ENCODE measurements at places on chromosomes 4 and X.

GRCh38 chrX:57674861-57675260 is 5.2 kb downstream of the NLRP2B start:
- no peak for DNase-seq

DNA sequence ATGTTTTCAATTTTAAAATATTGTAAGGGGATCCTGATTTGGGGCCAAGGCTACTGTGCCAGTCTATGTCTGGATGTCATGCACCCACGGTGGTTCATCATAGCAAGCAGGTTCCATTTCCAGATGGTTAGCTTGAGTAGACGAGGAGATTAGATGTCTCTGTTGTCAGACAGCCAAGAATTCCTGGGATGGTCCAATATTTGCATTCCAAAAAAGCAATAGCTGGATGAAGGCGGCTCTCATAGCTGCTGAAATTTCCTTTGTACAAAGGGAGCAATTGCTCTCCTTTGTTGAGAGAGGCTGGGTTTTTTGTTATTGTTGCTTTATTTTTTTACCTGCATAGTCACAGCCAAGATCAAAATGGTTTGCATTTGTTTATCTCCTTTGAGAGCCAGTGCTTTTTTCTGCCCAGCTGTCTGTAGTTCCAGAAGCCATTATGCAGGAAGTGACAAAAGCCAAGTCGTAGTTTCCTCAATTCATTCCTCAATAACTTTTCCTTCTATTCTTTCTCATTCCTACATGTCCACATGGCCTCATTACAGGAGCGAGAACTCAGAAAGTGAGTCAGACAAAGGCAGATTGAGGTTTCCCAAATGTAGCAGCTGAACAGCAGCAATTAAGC is 107.9 kb downstream of the MMRN1 start:
- no peak for DNase-seq

GRCh38 chrX:119852382-119853353 is at the start of gene UPF3B:
Gene UPF3B (minus strand): TSS chrX:119852963. CDS start chrX:119852928, 35 bp downstream.
- peak; percentile 79 for DNase-seq

GRCh38 chr4:629636-629914 is 4.2 kb downstream of the PDE6B start:
- DNase-seq, result no peak

DNA sequence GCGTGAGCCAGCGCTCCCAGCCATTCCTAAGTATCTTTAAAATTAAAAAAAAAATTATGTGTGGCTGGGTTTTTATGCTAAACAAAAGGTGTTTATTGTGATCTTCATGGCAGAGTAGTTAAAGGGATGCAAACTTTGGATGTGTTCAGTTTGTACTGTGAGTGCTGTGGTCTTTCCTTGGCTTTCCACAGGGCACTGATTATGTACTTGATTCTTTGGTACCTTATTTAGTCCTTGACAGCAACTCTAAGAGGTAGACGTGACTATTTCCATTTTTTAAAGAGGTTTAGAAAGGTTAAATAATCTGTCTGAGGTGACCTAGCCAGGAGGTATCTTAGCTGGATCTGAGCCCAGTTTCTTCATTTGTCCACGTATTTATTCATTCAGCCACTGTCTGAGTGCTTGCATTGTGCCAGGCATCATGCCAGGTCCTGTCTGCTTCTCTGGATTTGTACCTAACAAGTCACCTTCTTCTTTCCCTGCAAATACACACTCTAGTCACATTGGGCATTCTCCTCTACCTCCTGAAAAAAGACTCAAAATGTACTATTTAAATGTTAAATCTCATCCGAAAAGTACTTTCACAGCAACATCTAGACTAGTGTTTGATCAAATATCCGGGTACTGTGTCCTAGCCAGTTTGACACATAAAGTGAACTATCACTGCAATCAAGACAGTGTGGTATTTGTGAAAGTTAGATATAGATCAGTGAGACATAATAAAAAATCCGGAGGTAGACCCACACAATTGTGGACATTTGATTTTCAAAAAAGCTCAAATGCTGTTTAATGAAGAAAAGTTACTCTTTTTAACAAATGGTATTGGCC is 31.5 kb downstream of the WWC2 start:
- DNase-seq, result no peak

- DNase-seq, result no peak
Observed at GRCh38 chr4:77089866-77090265, 14.1 kb upstream of the CCNI start.

DNA sequence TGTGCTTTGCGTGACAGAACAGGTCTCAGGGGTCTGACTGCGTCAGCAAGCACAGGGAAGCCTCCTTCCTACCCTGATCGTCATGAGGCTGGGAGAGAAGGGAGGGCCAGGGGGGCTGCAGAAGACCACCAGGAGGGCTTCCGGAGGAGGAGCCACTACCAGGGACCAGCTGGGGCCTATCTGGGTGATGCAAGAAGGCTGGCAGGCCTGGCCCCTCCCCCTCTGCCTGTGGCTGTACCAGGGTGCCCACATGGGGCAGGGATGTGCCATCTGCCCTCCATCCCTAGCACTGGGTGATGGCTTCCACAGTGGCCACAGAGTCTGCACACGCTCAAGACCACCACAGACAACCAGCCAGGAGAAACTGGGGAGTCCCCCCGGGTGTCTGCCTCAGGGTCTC is 116.4 kb upstream of the NKX1-1 start:
- DNase-seq, result no peak

GRCh38 chr4:179110816-179111215 is 1668.6 kb upstream of the AGA start:
- DNase-seq, result no peak

DNA sequence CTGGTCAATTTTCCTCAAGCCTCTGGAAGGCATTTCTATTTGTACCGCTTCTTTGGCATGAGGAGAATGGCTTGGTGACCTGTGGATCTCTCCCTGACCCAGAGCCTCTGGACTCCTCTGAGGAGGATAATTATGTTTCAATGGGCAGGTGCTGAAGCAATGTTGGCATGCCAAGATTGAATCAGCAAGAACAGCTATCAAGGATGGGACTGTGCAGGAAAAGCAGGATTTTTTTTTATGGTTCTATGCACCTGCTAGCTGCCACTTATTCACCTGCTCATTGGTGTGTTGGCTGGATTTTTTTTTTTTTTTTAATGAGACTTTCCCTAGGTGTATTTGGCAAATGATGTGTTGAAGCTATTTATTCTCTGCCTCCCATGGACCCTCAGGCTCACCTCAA is 821.2 kb downstream of the RPA4 start:
- DNase-seq, result no peak

DNA sequence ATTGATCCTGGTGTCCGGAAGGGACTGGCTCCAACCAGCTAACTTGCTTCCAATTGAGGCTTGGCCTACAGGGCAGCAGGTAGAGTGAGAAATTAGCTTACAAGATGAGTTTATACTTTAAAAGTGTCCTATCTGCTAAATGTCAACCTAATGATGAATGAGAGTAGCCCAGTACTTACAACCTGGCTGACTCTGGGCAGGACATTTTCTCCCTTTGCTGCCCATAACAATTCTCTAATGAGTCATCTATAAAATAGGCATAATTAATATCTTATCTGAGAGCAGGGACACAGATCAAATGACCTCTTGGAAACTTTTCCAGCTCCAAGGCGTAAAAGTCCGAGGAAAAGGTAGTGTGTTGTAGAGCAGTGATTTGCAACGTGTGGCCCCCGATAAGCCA is 398.4 kb upstream of the BOD1L1 start:
- DNase-seq, result no peak

DNA sequence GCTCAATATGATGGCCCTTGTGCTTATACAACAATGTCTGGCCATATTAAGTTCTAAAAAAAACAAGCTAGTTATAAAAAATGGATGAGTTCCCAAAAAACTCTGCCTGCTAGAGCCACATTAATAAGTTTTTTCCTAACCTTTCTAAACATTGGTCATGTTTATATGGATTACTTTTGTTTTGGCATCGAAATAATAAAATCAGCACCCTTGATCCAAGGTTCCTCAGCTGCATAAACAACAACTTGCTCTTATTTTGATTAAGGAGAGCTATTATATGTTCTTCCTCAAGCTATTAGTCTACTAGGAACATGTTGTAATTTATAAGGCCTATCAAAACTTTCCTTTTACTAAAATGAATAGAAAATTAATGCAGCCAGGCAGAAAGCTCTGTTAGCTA is 48.4 kb downstream of the UNC5C start:
- no peak for DNase-seq

Data from right kidney (tissue), 9 donors.